CD4-positive, alpha-beta T cell treated with Interleukin-17A for 4 hours (primary cell): ENCODE measurements at places on chromosomes 5 and 9.

GRCh38 chr5:42495914-42496313 lies 72.7 kb downstream of the GHR start:
- DNase-seq: no peak

DNA sequence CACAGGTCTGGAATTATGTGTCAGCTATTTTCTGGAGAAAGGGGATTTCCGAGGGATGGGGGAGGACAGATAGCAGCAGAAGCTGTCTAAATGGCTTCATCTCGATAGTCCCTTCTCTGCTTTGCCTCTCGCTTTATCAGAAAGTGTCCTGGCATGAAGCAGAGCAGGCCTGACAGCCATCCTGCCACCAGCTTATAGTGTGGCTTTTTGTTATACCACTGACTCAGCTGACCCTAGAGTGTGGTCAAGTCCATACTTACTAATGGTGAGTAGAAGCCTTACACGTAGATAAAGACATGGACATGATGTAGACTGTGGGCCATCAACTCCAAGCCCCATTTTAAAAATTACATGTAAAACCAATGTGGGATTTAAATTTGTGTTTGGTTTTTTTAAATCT lies 50.0 kb downstream of the RCL1 start:
- no peak for DNase-seq

- DNase-seq: no peak
Observed at GRCh38 chr5:59079622-59080620, 497.0 kb downstream of the RAB3C start.

DNA sequence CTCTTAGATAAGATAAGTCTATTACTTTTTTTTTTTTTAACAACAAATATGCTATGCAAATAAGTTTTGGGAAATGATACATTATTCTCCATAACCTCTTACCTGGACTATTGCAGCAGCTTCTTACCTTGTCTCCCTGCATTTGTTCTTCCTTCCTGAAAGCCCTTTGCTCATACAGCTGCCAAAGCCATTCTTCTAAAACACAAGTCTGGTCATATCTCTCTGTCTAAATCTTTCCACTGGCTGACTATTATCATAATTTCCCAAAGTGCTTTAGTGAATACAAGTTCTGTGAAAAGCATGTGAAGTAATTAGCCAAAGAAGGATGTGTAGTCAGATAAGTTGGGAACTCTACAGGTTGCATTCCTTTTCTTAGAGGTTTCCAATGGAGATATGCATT lies 115.4 kb upstream of the CNTLN start:
- DNase-seq: no peak

DNA sequence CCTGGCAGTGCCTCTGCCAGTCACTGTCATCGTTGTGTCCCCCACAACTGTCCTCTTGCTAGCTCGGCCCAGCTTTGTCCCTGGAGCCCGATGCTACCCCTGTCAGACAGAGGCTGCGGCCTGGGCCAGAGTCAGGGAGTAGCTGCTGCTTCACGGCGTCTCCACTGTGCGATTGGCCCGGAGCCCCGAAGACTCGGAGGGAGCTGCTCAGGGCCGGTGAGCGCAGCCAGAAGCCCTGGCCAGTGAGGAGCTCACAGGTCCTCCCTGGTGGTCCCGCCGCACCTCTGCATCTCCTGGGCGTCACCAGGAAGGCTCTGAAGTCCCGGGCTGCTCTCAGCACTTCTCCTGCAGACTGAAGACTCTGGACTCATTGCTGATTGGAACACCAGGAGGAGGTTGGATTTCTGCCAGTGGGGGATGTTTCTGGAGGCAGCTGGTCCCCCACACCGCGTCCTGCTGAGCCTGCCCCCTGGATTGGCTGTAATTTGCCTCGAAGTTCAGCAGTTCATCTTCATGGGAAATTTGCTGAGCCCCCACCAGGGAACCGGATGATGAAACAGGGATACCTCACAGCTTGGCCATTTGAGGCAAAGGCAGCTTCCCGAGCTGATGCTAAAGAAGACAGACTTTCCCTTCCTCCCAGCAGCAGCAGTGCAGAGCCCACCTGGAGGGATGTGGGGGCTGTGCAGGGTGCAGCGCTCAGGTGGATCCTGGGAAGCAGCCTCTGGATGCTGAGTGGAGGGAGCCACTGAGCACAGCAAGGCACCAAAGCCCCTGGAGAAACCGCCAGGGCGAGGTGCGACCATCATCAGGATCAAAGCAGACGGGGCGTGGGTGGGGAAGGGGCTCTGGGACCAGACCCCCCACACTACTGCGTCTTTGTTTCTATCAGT lies 45.6 kb downstream of the USP20 start:
- no peak for DNase-seq

DNA sequence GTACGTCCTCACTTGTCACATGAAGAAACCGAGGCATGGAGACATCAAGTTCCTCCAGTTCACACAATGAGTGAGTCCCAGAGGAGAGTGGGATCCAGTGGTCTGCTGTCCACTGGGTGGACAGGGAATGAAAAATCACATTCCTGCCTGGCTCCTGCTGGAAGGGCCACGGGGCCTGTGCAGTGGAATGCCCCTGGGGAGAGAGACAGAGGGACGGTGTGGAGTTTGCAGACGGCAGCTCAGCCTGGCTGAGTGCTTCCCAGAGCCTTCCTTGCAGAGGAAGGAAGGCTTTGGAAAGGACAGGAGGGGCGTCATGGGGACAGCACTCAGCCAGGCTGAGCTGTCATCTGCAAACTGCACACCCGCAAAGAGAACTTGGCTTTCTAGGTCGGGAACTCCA lies 74.7 kb downstream of the COL27A1 start:
- no peak for DNase-seq

DNA sequence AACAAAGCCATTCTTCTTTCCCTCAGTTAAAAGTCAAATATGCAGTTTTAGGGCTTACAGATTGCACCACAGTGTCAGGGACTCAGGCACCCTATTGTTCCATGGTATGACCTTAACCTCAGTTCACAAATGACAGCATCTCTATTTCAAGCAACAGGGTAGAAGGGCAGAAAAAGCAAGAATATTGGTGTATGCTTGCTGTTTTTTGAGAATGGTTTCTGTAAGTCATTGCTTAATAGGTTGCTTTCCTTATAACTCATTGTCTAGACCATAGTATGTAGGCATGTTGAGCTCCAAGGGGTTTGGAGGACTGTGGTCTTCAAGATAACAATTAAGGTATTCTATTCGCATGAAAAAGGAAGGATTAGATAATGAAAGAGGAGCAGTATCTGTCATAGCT lies 183.5 kb upstream of the EDIL3 start:
- DNase-seq: no peak

DNA sequence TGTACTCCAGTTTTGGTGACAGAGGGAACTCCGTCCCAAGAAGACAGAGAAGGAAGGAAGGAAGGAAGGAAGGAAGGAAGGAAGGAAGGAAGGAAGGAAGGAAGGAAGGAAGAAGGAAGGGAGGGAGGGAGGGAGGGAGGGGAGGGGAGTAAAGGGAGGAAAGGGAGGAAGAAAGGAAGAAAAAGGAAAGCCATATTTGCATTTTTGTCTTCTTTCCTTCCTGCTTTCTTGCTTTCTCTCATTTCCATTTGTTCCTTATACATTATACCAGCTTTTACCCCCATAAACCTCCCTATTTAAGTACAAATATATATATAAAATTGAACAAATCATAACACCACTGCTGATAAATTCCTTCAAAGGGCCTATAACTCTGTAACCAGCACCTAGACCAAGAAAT lies 151.8 kb downstream of the SMC2 start:
- DNase-seq: no peak

GRCh38 chr5:79699763-79700400 lies 10.2 kb downstream of the CMYA5 start:
- no peak for DNase-seq

DNA sequence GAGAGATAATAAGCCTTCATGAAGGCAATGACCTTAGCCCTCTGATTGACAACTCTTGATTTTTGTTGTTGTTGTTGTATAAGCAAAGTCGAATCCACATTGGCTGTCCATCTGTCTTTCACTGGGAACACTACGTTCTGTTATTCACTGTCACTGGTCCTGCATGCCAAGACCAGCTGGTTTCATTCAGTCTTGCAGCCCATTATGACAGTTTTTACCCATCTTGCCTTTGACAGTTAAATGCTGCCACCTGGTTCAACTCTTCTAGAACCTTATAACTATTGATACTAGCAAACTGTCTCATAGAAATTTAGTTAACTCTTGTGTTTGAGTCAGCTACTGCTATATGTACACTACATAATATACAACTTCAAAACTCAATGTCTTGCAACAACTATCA lies 382.3 kb upstream of the CDH10 start:
- no peak for DNase-seq

DNA sequence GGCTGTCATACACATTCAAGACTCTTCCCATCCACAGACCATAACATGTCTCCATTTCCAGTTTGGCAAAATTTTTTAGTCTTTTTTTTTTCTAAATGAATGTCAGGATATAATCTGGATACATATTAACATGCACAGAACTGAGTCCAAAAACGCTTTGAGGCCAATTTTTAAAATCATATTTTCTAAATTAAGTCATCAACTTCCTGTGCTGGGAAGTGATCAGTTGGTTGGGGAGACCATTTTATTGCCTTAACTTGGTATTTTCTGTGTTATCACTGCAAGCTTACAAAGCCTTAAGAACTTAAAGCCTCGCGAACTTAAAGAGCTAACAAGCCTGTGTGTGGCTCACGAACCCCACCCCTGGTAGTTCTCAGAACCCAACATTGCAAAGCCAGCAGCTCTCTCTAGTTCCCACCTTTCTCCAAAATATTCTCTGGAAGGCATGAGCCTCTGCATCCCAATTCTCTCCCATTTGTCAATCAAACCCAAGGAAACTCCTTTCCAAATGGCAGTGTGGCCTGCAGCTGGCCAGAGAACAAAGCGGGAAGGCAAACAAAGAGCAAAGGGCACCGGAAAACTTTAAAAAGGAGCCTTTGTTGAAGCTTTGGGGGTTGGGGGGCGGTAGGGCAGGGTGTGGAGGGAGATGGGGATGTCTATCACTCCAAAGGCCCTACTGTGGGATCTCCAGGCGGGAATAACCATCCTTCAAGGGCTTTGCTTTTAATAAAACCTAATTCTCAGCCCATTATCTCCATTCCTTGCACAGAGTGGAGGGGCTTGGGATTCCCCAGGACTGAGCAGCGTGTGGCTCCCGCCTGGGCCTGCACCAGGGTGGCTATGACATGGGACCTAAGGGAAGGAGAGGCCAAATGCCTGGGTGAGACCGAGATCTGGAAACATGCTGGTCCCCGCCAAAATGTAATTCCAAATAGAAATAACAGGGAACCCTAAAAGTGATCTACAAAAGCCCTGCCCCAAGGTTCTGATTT lies 65.0 kb downstream of the ROR2 start:
- DNase-seq: no peak

GRCh38 chr9:136002881-136003280 lies 41.7 kb upstream of the UBAC1 start:
- no peak for DNase-seq

DNA sequence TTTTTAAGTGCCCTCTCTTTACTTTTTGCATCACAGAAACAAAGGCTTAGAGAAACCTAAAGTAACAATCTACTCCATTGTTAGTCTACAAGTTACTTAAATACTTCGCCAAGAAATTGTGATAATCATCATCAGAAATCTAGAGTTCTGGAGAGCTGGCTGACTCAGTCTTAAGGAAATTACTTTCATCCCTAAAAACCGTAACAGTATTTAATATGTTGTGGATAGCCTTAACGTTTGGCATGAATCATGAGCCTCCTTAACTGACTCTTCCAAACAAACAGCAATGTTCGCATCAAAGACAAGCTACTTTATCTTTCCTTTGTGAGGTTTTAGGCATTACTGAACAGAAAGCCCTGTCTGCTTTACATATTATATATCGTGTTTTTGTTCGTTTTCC lies 128.7 kb downstream of the NIPBL start:
- no peak for DNase-seq

- DNase-seq: no peak
Observed at GRCh38 chr5:124823380-124823779, 76.9 kb upstream of the ZNF608 start.

GRCh38 chr5:131786900-131787692 lies 9.7 kb downstream of the FNIP1 start:
- no peak for DNase-seq

GRCh38 chr5:120151825-120152224 lies 312.3 kb upstream of the PRR16 start:
- no peak for DNase-seq

DNA sequence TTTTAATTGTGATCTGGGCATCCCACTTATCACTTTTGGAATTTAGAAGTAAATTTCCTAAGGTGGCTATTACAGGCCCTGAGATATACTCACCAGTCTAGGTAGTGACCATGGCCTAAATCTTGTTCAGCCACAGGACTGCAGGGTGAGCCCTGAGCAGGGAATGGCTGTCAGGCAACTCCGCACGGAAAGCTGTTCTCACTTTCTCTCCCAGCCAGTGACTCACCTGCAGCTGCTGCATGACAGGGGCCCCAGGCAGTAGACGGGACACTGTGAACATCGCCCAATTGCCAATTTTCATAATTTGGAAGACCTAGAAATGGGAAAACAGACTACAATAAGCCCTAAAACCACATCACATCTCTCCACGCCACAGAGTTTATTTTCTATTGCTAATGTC lies 69.6 kb upstream of the TAF1L start:
- DNase-seq: no peak

DNA sequence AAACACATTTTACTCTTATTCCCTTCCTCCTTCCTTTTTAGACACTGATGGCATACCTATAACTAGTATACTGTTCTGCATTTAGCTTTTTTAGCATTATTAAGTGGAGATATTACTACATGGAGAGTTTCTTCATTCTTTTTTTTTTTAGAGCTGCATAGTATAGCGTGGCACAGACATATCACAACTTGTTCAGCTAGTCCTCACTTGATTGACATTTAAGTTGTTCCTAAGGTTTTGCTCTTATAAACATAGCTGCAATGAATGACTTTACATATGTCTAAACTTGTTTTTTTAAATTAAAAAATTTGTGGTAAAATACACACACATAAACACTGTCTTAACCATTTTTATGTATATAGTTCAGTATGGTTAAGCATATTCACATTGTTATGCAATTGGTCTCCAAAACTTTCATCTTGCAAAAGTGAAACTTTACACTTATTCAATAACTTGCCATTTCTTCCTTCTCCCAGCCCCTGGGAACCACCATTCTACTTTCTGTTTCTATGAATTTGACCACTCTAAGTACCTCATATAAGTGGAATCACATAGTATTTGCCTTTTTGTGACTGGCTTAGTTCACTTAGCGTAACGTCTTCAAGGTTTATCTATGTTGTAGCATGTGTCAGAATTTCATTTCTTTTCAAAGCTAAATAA lies 48.7 kb downstream of the ANKDD1B start:
- DNase-seq: no peak

DNA sequence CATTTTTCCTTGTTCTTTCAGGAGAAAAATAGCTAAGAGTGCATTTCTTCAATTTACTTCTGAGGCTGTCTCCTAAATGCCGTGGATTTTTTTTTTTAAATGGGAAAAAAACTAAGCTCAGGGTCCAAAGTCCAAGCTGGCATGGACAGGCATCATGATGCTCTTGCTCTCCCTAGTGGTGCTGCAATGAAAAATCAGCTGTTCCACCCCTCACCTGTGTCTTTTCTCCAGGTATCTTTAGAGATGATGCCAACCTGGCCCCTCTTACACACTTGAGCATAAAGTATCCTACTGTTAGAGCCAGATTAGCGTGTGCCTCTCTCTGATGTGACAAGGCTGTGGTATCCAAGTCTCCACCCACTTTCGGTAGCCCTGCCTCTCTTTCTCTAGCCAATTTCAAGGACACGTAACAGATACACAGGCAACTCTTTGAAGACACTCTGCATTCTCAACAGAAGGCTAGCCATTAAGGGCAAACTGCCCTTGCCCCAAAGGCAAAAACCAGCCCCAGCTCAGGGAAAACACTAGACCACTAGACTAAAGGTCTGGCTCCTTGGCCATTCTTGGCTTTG lies 208.8 kb downstream of the SAXO1 start:
- no peak for DNase-seq
